Heart right ventricle (tissue), 16 donors: ENCODE measurements at places on chromosomes 1 and 21. TPM values are rescaled to one million over a fixed set of nuclear protein-coding genes. Genes with fewer than 3 reads are reported as not detected.

TIPRL gene
- polyA plus RNA-seq = 9.6 TPM

CTH gene
- polyA plus RNA-seq = 2.2 TPM

RGS1 gene
- 5.8 TPM for polyA plus RNA-seq

DNA sequence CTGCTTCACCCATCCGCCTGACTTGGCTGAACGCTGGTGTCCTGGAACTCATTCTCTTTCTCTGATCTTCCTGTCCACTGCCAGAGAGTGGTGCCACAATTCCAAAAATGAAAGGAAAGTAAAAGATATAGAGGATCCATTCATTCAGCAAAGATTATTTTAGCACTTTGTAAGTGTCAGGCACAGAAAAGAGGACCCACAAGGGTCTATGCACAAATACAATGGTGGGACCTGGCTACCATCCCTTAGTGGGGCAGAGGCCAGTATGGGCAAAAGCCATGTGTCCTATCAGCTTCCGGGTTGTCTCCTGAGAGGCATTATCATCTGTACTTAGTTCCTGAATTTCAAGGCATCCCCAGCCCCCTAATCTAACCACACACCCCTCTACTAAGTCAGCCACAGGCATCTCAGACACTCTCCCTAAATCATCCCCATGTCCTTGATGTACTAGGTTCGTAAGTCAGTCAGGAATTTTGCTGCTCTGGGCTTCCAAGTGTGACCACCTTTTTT, 19.0 kb downstream of the SSR2 start:
- no peak for DNase-seq

DNA sequence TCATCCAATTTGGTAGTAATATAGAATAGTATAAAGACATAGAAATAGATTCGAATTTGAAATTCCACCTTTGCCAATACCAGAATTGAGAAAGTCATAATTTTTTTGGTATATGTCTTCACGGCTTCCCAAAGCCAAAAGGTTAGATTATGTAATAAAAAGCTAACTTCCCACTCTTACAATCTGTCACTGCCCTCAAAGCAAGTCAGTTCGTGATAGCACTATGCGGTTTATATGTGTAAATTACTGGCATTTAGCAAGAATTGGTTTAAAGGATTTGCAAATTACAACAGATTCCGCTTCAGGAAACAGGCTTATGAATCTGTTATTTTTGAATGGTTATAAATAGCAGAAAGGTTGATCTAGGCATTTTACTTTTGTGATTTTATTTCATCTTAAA, 679.4 kb upstream of the ADGRL2 start:
- DNase-seq = no peak
